ENCODE measurements at places on chromosomes 1 and 21.

DNA sequence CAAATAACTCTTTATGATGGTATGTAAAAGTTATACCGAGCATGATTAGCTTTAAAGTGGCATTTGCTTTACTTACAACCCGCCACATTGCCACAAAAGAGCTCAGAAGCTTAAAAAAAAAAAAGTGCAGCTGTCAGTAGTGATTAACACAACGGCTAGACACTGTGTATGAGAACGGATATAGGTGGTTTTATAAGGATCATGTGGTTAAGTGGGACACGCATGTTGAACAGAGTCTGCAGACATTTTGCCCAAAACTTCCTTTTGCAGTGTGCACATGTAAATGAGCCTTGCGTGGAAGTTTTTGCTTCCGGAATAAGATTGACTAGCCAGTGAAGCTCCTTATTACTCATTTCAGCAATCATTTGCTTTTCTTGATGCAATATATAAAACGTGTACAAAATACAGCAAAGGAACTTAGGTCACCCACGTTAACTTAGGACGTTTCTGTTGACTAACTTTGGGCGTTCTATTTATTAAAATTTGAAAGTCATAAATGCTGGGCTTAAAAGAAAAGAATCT is 58.7 kb upstream of the RGS1 start:
- peak; percentile 33 for DNase-seq

GRCh38 chr1:181655756-181656155 is 172.4 kb downstream of the CACNA1E start:
- no peak for DNase-seq

DNA sequence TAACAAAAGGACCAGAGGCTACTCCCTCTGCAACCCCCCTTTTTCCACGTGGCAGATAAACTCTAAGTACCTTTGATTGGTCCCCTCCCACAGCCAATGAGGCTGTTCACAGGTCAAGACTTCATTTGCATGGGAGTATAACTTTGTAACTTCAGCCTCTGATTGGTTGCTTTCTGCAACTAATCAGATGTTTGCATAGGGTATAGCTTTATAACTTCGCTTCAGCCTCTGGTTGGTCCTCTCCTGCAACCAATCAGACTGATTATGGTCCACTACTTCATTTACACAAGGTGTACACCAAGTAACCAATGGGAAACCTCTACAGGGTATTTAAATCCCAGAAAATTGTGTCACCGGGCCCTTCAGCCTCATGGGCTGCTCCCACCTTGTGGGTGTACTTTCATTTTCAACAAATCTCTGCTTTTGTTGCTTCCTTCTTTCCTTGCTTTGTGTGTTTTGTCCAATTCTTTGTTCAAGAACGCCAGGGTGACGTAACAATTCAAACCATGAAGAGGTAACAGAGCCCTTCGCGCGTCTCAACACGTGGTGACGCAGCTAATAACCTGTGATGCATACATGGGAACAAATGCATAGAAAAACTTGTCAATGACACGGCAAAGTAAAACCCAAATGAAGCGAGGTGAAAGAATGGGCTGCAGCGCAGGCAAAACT is 47.2 kb downstream of the VPS26C start:
- DNase-seq: no peak

- DNase-seq: peak; percentile 26
Observed at GRCh38 chr1:216310776-216311175, 112.5 kb downstream of the USH2A start.

- no peak for DNase-seq
Observed at GRCh38 chr1:211318576-211319280, 7.9 kb upstream of the TRAF5 start.

DNA sequence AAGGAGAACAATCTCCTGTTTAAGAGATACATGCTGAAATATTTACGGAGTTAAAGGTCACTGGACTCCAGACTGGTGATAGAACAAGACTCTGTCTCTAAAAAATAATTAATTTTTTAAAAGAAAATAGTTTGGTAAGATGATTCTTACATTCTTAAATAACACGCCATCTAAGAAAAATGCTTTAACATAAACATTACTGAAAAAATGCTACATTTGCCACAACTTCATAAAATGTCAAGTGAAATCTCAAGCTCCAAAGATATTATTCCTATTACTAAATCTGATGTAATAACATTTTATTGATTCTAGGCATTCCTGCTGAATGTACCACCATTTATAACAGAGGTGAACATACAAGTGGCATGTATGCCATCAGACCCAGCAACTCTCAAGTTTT is 4.1 kb downstream of the ANGPTL3 start:
- no peak for DNase-seq

DNA sequence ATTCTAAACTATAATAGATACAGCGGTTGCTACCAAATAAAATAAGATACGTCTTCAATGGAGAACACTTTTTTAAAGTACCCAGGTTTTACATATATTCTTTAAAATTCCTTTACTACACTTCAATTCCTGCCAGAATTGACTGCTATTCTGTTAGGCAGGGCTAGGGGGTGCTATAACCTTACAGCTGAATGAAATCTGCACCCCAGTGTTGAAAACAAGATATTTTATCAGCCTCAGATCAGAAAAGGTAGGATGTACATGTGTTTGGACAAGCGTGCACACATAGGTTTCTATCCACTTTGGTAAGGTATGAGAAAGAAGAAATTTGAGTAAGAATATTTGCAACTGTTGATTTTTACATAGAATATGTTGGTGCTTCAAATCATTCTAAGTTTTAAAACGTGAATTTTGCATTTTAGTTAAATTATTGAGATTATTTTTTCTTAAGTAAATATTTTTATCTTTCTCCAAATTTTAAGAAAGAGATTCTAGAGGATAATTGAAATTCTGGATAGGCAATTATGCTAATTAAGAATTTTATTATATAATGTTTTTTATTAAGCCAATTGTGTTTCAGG is 490.8 kb upstream of the ADGRL4 start:
- DNase-seq: peak; percentile 6

DNA sequence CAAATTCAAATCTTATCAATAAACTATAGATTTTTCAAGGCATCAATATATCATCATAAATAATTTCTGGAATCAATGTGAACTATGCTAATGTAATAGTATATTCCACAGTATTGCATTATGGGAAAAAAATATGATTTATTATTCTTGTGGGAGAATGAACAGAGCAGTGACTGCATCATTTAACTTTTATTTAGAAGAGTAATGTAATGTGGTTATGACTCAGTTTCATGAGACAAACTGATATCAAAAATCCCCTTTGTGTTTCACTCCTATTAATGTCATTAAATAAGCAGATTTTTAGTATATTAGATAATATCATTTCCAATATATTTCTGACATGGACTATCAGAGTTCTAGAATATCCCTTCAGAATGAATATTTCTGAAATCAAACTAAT is 187.6 kb downstream of the LRRC40 start:
- DNase-seq: no peak

GRCh38 chr1:81800695-81801650 is at the start of gene ADGRL2:
ADGRL2 (plus strand) TSS chr1:81800934; CDS start chr1:81836985, 36,051 bp downstream.
- peak; percentile 87 for DNase-seq

DNA sequence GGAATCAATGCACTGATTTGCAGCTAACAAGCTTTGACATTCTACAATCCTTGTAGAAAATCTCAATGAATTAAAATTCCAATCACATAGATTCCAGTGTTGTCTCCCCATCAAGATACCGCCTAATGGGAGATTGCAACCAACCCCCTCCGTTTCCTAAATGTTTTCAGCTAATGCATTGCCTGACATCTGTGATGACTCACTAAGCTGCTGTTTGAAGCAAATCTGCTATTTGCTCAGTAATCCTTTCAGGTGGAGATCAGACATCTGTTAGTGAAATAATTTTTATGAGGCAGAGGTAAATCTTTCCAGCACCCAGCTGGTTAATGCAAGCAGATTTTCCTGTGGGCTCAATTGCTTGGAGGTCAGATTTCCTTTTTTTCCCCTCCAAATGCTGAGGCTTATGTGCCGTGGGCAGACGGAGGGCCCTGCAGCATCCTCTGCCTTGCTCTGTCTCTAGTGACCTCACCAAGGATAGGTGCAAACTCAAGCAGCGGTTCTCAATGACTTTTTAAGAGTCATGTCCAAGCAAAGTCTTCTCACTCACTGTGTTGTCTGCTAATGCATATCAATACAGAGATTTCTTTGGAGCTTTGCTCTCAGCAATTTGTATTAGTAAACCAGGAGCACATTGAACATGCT is 91.1 kb upstream of the RAB3GAP2 start:
- no peak for DNase-seq

- peak; percentile 67 for DNase-seq
Observed at GRCh38 chr1:220451532-220451931, 76.4 kb upstream of the MARK1 start.

DNA sequence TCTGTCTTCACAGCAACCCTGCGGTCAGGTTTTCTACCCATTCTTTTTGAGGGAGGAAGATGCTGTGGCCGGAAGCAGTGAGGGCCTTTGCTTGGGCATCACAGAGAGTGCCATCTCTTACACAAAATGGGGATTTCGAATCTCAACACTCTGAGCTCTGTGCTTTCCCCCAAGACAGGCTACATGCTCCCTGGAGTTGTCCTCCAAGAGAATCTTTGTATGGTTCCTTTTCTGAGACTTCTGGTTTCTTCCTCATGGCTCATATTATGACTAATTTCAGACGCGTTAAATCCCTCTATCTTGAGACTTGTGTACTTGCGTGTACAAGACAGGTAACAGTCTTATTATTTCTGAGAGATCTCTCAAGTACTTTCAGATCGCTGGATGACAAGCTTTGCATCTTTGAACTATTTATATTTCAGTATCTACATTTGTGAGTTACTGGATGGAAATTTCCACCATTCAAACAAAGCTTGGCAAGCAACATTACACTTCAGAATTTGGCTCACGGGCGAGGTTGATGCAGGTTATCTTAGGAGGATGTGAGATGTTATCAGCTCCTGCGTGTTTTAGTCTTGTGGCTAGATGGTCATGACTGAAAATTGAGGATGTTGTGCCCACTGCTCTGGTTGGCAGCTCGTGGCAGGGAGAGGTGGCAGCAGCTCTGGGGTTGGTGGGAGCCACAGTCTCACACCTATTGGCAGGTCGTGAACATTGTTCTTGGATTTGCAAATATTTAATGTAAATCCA is 19.4 kb downstream of the ABCG1 start:
- no peak for DNase-seq

All from large intestine (tissue), 12 donors.